ENCODE measurements at places on chromosomes 12 and 14.

- H3K4me1 ChIP-seq: no peaks in the 10 kb centered on the region
- H3K36me3 ChIP-seq: no peaks in the 10 kb centered on the region
Observed at GRCh38 chr14:101235335-101236103, 325.8 kb upstream of the DIO3 start.

DNA sequence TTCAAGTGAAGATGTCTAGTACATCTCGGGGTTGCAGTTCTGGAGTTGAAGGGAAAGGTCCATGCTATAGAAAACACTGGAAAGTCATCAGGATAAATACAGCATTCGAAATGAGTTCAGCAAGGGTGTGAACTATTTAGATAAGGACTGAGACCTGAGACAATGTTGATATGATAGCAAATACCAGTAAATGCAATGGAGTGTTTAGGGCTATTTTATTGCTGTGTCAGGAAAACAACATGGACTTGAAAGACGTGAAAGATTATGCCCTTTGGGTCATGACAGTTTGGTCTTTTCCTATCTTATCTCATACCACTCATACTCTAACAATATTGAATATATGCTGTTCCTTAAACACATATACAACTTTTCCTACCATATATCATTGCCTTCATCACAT lies 1776.2 kb upstream of the SEL1L start:
- H3K27ac ChIP-seq: no peak overlapping the region
- no peak overlapping the region for H3K4me3 ChIP-seq
- no peak for DNase-seq
- no peaks in the 10 kb centered on the region for H3K4me1 ChIP-seq
- H3K36me3 ChIP-seq: no peaks in the 10 kb centered on the region

DNA sequence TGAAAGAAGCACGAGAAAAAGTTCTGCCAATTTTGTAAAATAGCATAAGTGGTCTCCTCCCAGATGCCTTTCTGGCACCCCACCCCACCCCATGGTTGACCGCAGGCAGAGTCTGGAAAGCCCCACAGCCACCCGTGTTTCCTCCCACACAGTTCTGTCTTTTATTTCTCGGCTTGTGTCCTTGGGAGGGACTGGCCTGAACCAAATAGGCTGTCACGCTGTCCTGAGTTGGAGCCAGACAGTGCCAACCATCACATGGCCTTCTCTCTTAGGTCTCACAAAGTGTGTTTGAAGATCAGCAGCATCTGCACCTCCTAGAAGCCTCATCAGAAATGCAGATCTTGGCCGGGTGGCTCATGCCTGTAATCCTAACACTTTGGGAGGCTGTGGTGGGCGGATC lies 10.2 kb upstream of the LTA4H start:
- H3K27me3 ChIP-seq: no peaks in the 10 kb centered on the region
- H3K4me1 ChIP-seq: peaks cover 30% of the 10 kb centered on the region
- H3K4me3 ChIP-seq: no peak overlapping the region
- no peaks in the 10 kb centered on the region for H3K36me3 ChIP-seq
- no peak for DNase-seq
- peak overlapping the region; percentile 28 for H3K27ac ChIP-seq

DNA sequence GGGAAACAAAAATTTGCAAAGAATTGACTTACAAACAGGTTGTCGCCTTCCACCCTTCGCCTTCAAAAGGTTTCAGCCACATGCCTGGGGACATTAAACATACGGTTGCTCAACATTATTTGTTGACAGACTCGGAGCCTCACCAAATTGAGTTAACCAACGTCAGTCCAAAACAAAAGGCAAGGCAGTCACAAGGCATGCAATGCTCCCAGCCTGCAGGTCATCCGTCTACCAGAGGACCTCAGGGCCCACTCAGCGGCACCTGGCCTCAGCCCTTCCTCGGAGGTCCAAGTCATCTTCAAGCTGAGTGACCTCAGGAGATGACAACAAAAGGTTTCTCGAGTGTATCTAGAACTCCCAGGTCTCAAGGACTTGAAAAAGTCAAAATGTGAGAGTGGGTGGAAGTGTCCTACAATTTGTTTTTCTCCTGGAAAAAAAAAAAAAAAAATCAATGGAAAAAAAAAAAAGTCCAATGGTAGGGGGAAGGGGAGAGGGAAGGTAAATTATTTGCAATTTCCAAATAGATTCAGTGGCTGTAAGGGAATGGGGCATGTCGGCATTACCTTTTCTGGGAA lies 64.3 kb downstream of the KDM2B start:
- H3K36me3 ChIP-seq: peaks cover 37% of the 10 kb centered on the region
- H3K27ac ChIP-seq: no peak overlapping the region
- H3K4me3 ChIP-seq: no peak overlapping the region
- no peaks in the 10 kb centered on the region for H3K4me1 ChIP-seq
- DNase-seq: no peak
- H3K27me3 ChIP-seq: no peaks in the 10 kb centered on the region

GRCh38 chr12:54658306-54659264 lies 10.4 kb upstream of the DCD start:
- H3K27ac ChIP-seq: no peak overlapping the region
- no peaks in the 10 kb centered on the region for H3K36me3 ChIP-seq
- H3K27me3 ChIP-seq: no peaks in the 10 kb centered on the region
- peak; percentile 15 for DNase-seq
- H3K4me3 ChIP-seq: no peak overlapping the region
- no peaks in the 10 kb centered on the region for H3K4me1 ChIP-seq

GRCh38 chr12:6273541-6274230 lies 36.8 kb upstream of the PLEKHG6 start:
- H3K27ac ChIP-seq: no peak overlapping the region
- no peaks in the 10 kb centered on the region for H3K27me3 ChIP-seq
- no peak overlapping the region for H3K4me3 ChIP-seq
- DNase-seq: no peak
- no peaks in the 10 kb centered on the region for H3K36me3 ChIP-seq

DNA sequence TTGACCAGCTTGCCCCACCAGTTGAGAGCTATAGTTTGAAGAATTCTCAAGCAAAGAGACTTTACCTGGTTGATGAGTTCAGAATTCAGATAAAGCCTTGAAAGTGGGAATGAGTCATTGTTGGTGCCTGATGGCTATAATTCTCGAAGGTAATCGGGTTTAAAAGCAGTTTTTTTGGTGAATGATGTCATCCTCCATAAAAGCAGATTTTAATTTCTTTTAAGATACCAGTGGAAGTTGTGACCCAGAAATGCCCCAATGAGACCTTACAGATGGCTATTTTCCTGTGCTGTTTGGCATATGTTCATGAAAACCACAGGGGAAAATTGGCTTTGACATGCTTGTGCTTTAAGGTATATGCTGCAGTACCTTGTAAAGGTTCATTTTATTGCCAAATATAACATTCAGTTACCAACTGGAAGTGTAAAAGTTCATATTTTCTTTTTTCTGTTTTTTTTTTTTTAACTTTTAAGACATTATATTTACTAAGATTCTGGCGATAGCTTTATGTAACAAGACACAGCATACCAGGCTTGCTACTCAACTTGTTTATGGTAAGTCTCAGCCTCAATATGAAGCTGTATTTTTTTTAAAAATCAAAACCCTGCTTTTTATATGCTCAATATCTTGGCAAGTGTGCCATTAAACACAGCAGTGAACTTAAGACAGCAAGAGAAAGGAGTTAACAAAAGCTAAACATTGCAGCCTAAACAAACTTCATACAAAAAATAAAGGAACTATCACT lies 119.3 kb downstream of the LMNTD1 start:
- H3K4me1 ChIP-seq: no peaks in the 10 kb centered on the region
- no peak for DNase-seq
- H3K36me3 ChIP-seq: no peaks in the 10 kb centered on the region
- no peak overlapping the region for H3K4me3 ChIP-seq
- H3K27me3 ChIP-seq: no peaks in the 10 kb centered on the region

DNA sequence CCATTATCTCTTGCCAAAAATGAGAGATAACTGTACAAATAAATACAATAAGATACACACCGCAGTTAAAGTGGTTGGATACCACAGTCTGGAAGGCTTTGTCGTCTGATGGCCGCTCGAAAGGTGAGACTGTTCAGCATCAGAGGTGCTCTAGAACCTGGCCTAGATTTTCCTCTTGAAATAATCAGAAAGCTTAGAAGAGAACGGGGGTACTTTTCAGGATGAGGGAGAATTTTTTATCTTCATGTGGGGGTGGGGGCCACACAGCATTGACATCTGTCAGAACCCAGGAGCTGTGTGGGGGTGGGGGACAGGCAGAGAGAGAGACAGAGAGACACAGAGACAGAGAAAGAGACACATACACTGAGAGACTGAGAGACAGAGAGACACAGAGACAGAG lies 90.5 kb downstream of the GALNT9 start:
- H3K27ac ChIP-seq: no peak overlapping the region
- no peak for DNase-seq
- H3K27me3 ChIP-seq: no peaks in the 10 kb centered on the region
- H3K36me3 ChIP-seq: no peaks in the 10 kb centered on the region
- H3K4me1 ChIP-seq: no peaks in the 10 kb centered on the region

DNA sequence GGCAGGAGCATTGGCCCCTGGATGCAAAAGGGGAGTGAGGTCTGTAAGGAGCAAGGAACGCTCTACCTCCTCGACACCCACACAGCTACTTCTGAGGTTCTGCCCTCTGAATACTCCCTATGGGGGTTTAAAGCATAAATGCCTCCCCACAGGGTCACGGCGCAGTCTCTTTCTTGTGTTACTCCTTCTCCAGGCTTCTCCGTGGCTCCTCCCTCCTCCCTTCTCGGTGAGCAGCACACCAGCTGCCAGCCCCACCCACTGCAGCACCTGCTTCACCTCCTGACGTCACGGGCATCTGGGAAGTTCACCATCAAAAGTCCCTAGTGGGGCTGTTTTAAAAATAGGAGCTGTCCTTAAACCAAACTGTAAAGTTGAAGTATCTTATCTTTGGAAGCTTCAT lies 67.3 kb downstream of the SPTB start:
- H3K36me3 ChIP-seq: no peaks in the 10 kb centered on the region
- peak; percentile 29 for DNase-seq
- H3K4me3 ChIP-seq: no peak overlapping the region
- no peak overlapping the region for H3K27ac ChIP-seq
- no peaks in the 10 kb centered on the region for H3K27me3 ChIP-seq

DNA sequence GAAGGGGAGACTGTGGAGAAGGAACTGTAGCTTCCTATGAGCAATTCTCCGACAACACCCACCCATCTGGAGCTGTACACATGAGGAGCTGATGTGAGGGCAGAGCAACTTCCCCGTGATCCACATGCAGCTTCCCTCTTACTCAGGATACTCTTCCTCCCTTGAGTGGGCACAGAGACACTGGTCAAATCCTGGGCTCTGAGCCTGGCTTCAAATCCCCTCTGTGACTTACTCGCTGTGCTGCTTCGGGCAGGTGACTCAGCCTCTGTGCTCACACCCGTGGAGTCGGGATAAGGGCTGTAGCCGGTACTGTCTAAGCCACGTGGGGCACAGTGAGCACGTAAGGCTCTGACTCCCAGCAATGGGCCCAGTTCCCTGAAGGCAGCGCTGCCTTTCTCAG lies 31.1 kb downstream of the ZFYVE21 start:
- no peak overlapping the region for H3K27ac ChIP-seq
- no peak overlapping the region for H3K4me3 ChIP-seq
- no peaks in the 10 kb centered on the region for H3K4me1 ChIP-seq
- DNase-seq: no peak
- H3K27me3 ChIP-seq: no peaks in the 10 kb centered on the region
- H3K36me3 ChIP-seq: peaks cover 12% of the 10 kb centered on the region
